ENCODE measurements at places on chromosomes 13 and 19. TPM values are rescaled to one million over a fixed set of nuclear protein-coding genes. Genes with fewer than 3 reads are reported as not detected.

DNA sequence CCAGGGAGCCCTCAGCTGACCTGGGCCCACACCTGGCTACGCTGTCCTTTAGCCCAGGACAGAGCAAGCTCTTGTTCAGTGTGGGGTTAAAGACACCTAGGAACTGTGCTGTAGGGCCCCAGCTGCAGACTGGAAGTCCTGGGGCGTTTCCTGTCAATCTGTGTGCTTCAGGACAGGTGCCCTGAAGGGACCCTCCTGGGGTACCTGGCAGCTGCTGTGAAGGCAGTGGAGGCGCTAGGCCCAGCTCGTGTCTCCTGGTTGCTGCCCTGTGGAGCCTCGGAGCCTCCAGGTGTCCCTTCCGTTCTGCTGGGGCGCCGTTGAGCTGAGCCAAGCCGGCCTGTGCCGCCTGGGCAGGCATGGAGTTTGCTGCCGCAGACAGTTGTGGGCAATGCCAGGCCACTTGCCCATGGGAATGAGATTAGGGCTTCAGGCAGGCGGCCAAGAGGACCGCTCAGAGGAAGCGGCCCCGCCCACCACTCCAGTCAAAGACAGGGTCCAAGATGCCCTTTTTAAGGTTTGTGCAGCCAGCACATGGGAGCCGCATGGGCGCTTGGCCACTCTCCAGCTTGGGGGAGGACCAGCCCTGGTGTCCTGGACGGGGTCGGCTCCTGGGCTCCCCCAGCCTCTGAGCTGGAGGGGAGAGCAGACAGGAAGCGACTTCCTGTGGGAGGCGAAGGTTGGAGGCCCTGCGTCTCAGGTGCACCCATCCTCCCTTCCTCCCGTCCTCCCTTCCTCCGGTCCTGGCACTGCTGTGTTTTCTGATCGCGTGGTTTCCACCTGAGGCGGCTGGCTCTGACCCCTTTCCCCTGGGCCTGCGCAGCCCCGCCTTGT lies 4.0 kb downstream of the PTBP1 start:
- no peak for DNase-seq

GRCh38 chr13:105412171-105412570 lies 1123.3 kb downstream of the EFNB2 start:
- DNase-seq: no peak

GRCh38 chr13:33494596-33495204 lies 209.1 kb upstream of the STARD13 start:
- no peak for DNase-seq

GRCh38 chr19:54191011-54191810 lies at the start of gene TSEN34:
Gene TSEN34 (plus strand): TSS chr19:54191308. CDS start chr19:54191365, 57 bp downstream.
- peak; percentile 61 for DNase-seq

DNA sequence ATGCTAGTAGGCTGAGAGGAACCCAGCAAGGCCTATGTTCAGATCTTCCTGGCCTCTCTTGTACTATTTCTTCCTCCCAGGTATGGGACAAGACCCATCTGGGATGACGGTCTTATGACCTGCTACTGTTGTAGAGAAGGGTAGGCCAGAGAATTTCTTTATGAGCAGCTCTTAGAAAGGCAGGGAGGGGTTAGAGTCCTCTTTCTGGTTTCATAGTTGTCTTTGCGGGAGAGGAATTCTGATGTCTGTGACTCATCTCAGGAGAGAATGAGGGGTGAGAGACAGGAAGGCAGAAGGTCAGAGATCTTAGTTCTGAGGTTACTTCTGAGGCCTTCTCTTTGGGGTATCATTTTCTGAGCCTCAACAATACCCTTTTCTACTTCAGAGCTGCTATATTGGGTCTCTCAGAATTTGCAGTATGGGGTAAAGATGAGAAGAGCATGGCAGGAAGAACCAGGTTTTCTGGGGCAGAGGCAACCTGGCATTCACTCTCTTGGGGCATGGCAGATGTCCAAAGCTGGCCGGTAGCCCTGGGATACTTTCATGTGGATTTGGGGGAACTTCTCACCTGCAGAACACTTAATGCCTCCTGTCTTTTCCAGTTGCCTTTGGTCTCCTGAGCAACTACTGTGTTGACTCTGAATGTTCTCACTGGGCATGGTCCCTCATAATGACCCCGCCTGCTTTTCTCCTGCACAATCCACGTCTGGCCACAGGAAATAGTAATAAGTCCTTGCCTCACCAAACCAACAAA lies 154.4 kb downstream of the GGACT start:
- no peak for DNase-seq

- no peak for DNase-seq
Observed at GRCh38 chr19:10325732-10326131, 7.6 kb downstream of the RAVER1 start.

GRCh38 chr19:10826231-10826630 lies 9.8 kb downstream of the TMED1 start:
- no peak for DNase-seq

DNA sequence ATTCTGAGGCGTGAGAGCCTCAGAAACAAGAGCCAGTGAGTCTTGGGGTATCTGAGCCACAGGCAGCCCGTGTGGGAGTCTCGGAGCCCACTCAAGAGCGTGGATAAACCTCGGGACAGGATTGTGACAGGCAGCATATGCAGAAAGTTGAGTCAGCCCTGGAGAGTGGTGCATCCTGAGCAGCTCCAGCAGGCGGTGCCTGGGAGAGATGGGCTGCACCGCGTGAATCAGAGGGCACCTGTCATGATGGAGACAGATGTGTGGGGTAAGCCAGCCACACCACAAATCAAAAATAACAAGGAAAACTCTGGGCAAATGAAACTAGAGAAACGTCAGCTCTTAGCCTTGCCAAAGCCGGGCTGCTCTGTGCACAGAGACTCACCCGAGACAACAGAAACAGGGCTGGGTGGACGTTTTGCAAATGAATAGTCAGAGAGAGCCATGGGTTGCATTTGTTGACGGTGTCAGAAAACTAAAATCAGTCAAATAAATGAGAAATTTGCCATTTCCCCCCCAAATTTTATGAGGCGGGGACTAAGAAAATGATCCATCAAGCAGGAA lies 30.0 kb upstream of the POP4 start:
- DNase-seq: no peak

DNA sequence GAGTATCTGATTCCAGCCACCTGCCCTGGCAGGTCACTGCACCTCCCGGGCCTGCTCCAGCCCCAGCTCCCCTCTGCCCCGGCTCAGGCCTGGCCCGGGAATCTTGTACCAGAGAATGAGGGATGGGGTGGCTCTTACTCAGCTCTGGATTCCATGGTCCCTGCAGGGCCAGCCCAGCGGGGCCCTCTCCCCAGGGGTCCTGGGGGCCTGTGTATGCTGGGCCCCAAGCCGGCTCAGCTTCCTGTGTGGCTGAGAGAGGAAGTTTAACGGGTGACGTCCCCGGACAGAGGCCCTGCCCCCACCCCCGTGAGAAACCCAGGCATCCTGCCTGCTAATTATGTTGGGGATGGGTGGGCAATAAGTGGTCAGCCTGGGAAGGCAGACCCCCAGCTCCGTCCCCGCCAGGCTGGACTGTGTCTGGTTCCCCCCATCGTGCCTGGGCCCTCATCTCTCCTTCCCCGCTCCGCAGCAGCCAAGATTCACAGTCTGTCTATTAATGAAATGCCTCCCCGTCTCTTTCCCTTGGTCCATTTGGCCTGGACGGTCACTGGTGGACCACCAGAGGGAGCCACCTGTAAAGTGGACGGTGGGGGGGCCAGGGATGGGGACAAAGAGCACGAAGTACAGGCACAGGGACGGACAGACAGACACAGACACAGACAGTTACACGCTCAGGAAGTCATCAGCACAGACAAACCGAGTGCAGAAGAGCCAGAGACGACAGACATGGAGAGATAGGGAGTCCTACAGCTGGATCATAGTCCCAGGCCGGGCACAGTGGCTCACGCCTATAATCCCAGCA lies at the start of gene DENND1C:
DENND1C (minus strand) TSS at position 247 of the 802 bp plus-strand sequence; CDS start at position 155, 92 bp downstream.
- DNase-seq: no peak

GRCh38 chr13:113207460-113207859 lies 1.0 kb downstream of the PCID2 start:
- DNase-seq: no peak

GRCh38 chr13:42638101-42638500 lies 64.1 kb downstream of the TNFSF11 start:
- DNase-seq: no peak

- DNase-seq: no peak
Observed at GRCh38 chr13:104641309-104641708, 1575.1 kb upstream of the SLC10A2 start.

GRCh38 chr19:45079911-45080370 lies 881 bp downstream of the GEMIN7 start:
- peak; percentile 57 for DNase-seq

DNA sequence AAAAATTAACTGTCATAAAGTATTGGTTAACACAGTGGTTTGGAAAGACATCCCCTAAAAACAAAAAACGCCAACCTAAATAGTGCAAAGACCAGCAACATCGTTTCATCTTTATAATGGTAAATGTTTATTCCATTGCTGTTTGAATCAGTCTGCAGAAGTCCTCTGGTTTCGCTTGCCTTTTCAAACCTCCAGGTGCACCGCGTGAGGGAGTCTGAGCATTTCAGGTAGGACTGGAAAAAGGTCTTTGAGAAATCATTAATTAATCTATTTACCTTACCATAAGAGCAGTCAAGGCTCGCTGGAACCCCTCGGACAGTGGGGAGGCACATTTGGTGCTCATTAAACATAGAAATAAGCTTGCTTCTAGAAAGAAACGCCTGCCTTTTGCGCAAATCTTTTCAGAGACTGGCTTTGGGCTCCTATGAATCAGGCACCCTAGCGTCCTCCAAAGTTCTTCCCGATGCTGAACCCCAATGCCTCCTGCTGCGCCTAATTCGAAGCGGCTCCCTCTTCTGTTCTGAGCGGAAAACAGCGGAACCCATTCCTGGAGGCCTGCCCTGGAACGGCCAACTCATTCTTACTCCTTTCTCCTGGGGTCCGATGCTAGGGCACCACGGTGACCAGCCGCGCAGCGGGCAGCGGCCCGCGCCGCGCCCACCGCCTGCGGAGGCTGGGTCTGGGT lies 951 bp upstream of the MTUS2 start:
- peak; percentile 12 for DNase-seq

DNA sequence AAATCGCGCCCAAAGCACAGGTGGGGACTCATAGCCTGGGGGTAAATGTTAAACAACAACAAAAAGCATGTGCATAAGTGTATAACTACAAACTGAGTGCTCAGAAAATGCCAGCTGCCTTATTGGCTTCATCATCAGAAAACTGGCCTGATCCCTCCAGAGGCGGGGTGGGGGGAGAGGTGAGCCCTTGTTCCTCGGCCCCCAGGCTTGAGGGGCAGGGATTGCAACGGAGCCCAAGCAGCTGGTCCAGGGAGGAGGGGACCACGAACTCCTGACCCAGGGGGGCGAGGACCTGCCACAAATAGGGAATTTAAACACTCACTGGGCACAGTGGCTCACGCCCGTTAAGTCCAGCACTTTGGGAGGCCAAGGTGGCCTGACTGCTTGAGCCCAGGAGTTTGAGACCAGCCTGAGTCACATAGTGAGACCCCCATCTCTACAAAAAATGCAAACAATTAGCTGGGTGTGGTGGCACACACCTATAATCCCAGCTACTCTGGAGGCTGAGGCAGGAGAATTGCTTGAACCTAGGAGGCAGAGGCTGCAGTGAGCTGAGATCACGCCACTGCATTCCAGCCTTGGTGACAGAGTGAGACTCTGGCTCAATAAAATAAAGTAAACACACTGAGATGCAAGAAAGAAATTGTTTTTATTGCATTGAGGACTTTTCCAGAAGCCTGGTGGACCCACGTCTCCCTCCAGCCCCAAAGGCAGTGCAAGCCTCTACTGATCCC lies 8.7 kb downstream of the SIRT6 start:
- no peak for DNase-seq

GRCh38 chr19:44892932-44893331 lies 1.9 kb downstream of the TOMM40 start:
- no peak for DNase-seq

DNA sequence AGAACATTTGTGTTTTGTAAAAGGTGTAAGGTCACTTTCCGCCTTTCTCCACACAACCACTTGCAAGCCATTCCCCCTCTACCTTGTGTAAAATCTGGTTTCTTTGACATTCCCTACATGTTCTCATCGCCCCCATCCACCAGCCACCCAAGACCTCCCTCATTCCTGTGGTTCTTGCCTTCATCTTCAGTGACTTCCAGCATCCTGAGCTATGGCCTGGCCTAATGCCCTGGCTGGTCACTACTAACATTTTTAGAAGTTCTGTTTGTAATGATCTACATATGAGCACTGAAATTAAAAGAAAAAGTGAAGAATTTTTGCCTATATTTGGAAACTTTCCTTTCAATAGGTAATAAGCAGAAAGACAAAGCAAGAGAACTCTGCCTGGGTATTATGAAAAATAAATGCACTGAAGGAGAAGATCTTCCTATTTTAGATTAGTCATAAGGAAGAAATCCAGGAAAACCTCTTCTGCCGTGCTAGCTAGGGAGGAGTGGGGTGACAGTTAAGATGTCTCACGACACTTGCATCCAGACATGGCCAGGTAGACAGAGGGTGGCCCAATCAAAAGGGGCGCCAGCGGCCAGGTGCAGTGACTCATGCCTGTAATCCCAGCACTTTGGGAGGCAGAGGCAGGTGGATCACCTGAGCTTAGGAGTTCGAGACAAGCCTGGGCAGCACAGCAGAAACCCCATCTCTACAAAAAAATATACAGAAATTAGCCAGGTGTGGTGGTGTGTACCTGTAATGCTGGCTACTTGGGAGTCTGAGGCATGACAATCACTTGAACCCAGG lies 28.1 kb upstream of the MPHOSPH8 start:
- no peak for DNase-seq

DNA sequence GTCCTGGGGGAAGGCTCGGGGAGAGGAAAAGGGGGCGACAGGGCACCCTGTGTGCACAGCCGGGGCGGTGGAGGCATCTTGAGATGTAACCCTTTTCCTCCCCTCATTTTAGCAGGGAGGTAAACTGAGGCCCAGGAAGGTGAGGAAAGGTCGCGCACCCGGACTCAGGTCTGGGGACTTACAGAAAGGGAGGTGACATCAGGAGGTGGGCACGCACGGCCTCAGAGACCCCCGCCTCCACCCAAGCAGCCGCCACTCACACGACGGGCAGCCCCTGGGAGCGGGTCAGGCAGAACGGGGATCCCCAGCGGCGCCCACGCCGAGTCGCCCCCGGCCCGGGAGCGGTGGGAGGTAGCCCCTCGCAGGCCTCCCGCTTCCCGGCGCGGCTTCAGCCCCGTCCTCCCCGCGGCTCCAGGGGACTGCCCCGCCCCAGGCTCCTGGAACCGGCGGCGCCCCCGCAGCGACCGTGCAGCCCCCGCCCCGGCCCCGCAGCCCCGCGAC lies 477 bp downstream of the PIP5K1C start:
- DNase-seq: peak; percentile 18

S1PR4 gene
- not detected for total RNA-seq

RYR1 gene
- total RNA-seq: 5.9 TPM

PVR gene
- 86.5 TPM for total RNA-seq

LRRC8E gene
- 6.5 TPM for total RNA-seq

SIGLEC12 gene
- total RNA-seq: not detected

ZNF320 gene
- 15.5 TPM for total RNA-seq

ZNF112 gene
- total RNA-seq: 4.2 TPM

ZNF665 gene
- total RNA-seq: 0.39 TPM

Measured in Caco-2 (cell line).